T-helper 2 cell treated with Interferon-gamma antibody and Interleukin-4, amounts not matched to agents 100 ng/mL and 5 ng/mL, for 36 hours (primary cell): ENCODE measurements at places on chromosomes 7 and 10. TPM values are rescaled to one million over a fixed set of nuclear protein-coding genes. Genes with fewer than 3 reads are reported as not detected.

Gene SUN3
- 0.41 TPM in 1 of 2 replicates, not detected in the other for total RNA-seq

Gene LAMTOR4
- 143 and 155 TPM in 2 replicates for total RNA-seq

Gene ANKRD7
- not detected in 2 replicates for total RNA-seq

Gene TECTB
- total RNA-seq = not detected in 2 replicates

Gene FLNC
- total RNA-seq = not detected in 2 replicates

Gene LRIT1
- total RNA-seq = not detected in 2 replicates

Gene PLEKHS1
- 0.11 TPM in 1 of 2 replicates, not detected in the other for total RNA-seq

Gene PNLIPRP2
- not detected in 2 replicates for total RNA-seq

Gene SPOCK2
- total RNA-seq = 213 and 217 TPM in 2 replicates

Gene CADPS2
- not detected in 2 replicates for total RNA-seq

Gene RNF32
- 3.9 and 4.8 TPM in 2 replicates for total RNA-seq

Gene LRRD1
- 0.11 TPM in 1 of 2 replicates, not detected in the other for total RNA-seq

Gene LIPF
- not detected in 2 replicates for total RNA-seq

Gene TRIP6
- total RNA-seq = 27.0 and 30.8 TPM in 2 replicates

Gene GOLGA7B
- 5.3 and 5.6 TPM in 2 replicates for total RNA-seq
